BE2C (cell line): ENCODE measurements at places on chromosomes 3 and 15.

DNA sequence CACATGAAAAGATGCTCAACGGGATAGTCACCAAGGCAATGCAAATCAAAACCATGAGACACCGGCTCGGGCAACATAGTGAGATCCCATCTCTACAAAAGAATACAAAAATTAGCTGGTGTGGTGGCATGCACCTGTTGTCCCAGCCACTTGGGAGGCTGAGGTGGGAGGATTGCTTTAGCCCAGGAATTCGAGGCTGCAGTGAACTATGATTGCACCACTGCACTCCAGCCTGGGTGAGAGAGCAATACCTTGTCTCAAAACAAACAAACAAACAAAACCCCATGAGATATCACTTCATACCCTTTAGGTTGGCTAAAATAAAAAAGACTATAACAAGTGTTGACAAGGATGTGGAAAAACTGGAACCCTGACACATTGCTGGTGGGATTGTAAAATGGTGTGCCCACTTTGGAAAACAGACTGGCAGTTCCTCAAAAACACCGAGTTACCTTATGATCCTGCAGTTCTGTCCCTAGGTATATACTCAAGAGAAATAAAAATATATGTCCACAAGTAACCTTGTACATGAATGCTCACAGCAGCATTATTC is 3.8 kb upstream of the PPARG start:
- no peak for DNase-seq

DNA sequence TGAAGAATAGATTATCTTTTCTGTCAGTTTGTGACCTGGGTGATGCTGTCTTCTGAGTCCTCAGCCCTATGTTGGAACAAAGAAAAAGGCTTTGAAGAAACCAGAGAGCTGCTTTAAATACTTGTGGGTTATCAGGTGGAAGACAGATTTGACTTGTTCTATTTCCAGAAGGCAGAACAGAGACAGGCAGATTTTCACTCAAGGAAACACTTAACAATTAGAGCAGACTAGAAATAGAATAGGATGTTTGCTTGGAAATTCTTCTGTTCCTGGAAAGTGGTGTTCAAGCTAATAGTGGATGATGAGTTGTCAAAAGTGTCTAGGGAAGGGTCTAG is 219.4 kb downstream of the UBE2E2 start:
- no peak for DNase-seq

DNA sequence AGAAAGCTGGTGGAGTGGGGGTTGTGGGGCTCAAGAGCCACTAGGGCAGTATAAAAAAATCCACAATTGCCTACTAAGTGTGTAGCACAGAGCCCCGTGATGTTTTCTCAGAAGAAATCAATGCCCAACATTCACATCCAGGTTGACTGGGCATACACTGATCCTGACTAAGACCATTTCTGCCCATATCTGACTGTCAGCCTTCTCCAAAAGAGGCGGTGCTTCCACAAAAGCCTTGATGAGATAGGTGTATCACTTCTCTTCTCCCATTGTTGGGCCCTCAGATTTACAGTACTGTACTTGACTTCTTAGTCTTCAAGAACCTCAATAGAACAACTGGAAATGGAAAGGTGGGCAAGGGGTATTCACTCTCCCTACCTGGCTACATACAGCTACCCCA is 1.4 kb downstream of the POPDC2 start:
- DNase-seq = no peak

- no peak for DNase-seq
Measured at GRCh38 chr15:101242160-101242998, 9.5 kb downstream of the CHSY1 start.

DNA sequence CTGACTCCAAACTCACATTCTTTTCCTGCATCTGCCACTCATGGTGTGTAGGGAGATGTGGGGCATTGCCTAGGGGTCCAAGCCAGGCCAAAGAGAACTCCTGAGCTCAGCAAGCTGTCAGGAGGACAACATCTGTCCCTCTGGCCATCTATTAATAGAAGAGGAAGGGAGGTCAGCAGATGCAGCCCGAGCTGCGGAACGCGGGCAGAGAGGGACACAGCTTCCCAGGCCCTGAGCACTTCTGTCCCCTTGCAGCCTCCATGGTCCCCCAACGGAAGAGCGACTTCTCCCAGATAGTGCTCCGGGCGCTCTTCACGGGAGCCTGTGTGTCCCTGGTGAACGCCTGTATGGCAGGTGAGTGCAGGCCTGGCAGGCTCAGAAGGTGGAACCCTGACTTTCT is 37.3 kb upstream of the PDE8A start:
- no peak for DNase-seq
